ENCODE measurements at places on chromosomes 4 and X.

GRCh38 chrX:39012621-39013111 lies 211.4 kb downstream of the MID1IP1 start:
- DNase-seq, result no peak

GRCh38 chr4:152161676-152162330 lies 374.1 kb downstream of the FBXW7 start:
- no peak for DNase-seq

GRCh38 chr4:145498430-145498829 lies 16.8 kb downstream of the SMAD1 start:
- no peak for DNase-seq

GRCh38 chr4:24603343-24603742 lies 19.0 kb upstream of the DHX15 start:
- DNase-seq, result no peak

- DNase-seq, result no peak
Measured at GRCh38 chr4:140096483-140096861, 57.5 kb downstream of the MAML3 start.

- DNase-seq, result no peak
Measured at GRCh38 chr4:23932901-23933308, 43.1 kb upstream of the PPARGC1A start.

All from GDM1 (cell line).